Aorta (tissue), 5 donors: ENCODE measurements at places on chromosomes 13 and 19. TPM values are rescaled to one million over a fixed set of nuclear protein-coding genes. Genes with fewer than 3 reads are reported as not detected.

DNA sequence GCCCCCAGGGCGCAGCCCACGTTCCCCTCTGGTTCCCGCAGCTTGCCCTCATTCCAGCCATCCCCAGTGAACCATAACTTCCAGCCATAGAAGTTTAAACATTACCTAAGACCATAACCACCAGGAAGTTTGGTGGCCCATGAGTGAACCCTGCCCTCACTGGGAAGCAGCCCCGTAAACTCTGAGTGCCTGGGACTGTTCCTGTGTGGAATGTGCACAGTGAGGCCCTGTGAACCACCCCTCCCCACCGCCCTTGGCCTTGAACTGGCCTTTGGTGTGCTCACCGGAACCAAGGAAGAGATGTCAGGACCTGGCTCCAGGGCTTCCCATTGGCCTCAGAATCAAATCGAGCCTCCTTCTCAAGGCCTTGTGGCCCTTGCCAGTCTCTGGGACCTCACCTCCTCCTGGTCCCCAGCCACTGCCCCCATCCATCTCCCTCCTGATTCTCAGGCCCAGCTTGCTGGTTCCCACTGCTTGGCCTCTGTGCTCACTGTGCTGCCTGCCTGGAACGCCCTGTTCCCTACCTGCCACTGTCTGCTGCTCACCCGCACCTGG is 46.5 kb downstream of the DNM2 start:
- no peak for DNase-seq
- H3K36me3 ChIP-seq = no peaks in the 10 kb centered on the region
- no peaks in the 10 kb centered on the region for H3K4me1 ChIP-seq
- no peak overlapping the region for H3K4me3 ChIP-seq
- H3K27ac ChIP-seq = no peak overlapping the region
- no peaks in the 10 kb centered on the region for H3K27me3 ChIP-seq

- H3K36me3 ChIP-seq = no peaks in the 10 kb centered on the region
- no peak overlapping the region for H3K27ac ChIP-seq
- no peaks in the 10 kb centered on the region for H3K4me1 ChIP-seq
- H3K27me3 ChIP-seq = no peaks in the 10 kb centered on the region
Measured at GRCh38 chr13:113933901-113934300, 40.0 kb downstream of the C13orf46 start.

- H3K36me3 ChIP-seq = no peaks in the 10 kb centered on the region
- no peaks in the 10 kb centered on the region for H3K4me1 ChIP-seq
- H3K27me3 ChIP-seq = no peaks in the 10 kb centered on the region
- H3K27ac ChIP-seq = no peak overlapping the region
- no peak for DNase-seq
Measured at GRCh38 chr13:26949701-26950502, 189.3 kb upstream of the GPR12 start.

GRCh38 chr19:3054972-3055740 is 7.1 kb downstream of the TLE5 start:
- H3K27me3 ChIP-seq = no peaks in the 10 kb centered on the region
- H3K4me3 ChIP-seq = no peak overlapping the region
- no peak for DNase-seq
- no peaks in the 10 kb centered on the region for H3K4me1 ChIP-seq
- H3K36me3 ChIP-seq = peaks cover 9% of the 10 kb centered on the region

- H3K27ac ChIP-seq = no peak overlapping the region
- no peak overlapping the region for H3K4me3 ChIP-seq
- no peaks in the 10 kb centered on the region for H3K27me3 ChIP-seq
- H3K36me3 ChIP-seq = no peaks in the 10 kb centered on the region
Measured at GRCh38 chr13:107580741-107581412, 634.5 kb downstream of the LIG4 start.

DNA sequence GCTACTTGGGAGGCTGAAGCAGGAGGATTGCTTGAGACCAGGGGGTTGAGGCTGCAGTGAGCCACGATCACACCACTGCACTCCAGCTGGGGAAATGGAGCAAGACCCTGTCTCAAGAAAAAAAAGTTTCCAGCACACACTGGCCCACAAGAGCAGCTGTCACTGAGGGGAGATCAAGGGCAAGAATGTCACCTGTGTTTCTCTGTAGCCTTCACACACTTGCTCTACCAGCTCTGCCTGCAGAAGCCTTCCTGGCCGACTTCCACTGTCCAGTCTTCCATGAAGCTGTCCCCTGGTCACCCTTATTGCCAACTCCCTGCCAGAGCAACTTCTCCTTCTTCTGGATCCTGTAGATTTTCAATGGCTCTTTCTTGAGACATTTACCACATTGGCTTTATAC is 158.0 kb downstream of the KCTD15 start:
- H3K27ac ChIP-seq = no peak overlapping the region
- H3K4me1 ChIP-seq = no peaks in the 10 kb centered on the region
- no peak overlapping the region for H3K4me3 ChIP-seq
- H3K27me3 ChIP-seq = no peaks in the 10 kb centered on the region

DNA sequence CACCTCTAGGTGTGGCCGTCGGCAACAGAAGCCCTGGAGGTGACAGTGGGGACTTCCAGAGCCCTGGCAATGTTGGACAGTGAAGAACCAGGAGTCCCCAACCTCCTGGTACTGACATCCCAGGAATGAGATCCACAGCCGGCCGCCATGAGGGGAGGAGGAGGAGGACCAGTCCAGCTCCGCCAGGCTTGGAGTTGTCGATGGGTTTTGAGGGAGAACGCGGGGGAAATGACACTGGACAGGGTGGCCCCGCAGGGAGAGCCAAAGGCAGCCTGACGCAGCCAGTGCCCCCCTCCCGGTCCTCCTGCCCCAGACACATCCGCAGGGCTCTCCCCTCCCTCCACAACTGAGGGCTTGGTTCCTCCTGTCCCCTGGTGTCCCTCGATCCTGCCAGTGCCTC is 57.9 kb downstream of the SPACA7 start:
- H3K27ac ChIP-seq = no peak overlapping the region
- peak; percentile 68 for DNase-seq
- no peaks in the 10 kb centered on the region for H3K4me1 ChIP-seq
- no peaks in the 10 kb centered on the region for H3K36me3 ChIP-seq
- no peak overlapping the region for H3K4me3 ChIP-seq

DNA sequence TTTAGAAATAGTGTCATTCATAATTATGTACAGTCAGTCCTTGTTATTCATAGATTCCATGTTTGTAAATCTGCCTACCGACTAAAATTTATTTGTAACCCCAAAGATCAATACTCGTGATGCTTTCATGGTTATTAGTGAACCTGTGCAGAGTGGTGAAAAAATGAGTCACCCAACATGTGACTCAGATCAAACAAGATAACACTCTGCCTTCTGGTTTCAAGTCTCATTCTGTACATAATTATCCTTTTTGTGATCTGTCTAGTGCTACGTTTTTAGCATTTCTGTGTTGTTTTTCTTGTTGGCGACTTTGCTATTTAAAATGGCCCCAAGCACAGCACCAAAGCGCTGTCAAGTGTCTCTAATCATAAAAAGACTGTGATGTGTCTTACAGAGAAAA is 274.7 kb downstream of the SUCLA2 start:
- H3K4me3 ChIP-seq = no peak overlapping the region
- H3K27me3 ChIP-seq = no peaks in the 10 kb centered on the region
- H3K4me1 ChIP-seq = no peaks in the 10 kb centered on the region
- no peak for DNase-seq

GRCh38 chr13:21043898-21044297 is 17.5 kb downstream of the LATS2 start:
- no peak overlapping the region for H3K4me3 ChIP-seq
- H3K36me3 ChIP-seq = no peaks in the 10 kb centered on the region
- H3K27ac ChIP-seq = no peak overlapping the region
- H3K27me3 ChIP-seq = no peaks in the 10 kb centered on the region
- no peak for DNase-seq

- H3K36me3 ChIP-seq = no peaks in the 10 kb centered on the region
- DNase-seq = no peak
- H3K27ac ChIP-seq = no peak overlapping the region
- no peaks in the 10 kb centered on the region for H3K4me1 ChIP-seq
- H3K27me3 ChIP-seq = no peaks in the 10 kb centered on the region
Measured at GRCh38 chr19:49400029-49400428, 12.0 kb downstream of the KASH5 start.

DNA sequence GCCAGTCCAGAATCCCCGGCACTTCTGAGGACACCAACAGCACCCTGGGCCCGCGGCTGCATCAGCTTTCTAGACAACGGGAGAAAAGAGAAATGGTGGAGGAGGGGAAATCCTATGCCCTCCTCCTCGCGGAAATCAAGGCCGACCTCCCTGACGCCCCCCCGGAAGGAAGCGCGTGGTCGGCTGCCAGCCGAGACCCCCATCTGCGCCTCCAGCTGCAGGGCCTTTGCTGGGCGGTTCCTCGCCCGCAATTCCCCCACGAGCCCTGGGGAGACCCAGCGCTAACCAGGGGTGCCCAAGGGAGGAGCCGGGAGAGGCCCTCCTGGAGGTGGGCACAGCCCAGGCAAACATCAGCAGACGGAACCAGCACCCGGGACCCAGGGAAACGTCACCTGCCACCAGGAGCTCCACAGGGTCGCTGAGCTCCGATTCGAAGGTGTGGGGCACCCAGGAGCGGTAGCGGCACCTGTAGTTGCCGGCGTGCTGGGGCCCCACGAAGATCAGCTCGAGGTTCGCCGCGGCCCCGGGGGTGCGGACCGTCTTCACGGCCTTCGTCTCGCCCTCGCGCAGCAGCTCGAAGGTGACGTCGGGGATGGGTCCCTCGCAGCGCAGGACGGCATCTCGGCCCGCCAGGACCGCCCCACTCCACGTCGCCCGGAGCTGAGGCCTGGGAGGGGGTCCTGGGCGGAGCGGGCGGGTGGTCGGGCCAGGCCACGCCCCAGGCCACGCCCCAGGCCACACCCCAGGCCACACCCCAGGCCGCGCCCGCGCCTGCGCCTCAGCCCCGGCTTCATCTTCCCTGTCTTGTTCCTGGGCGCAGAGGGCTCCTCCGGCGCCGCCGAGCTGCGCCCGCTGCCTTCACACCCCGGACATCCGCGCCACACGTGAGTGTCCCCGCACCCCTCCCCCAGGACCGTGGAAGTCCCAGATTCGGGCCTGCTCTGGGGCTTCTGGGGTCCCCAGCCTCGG is 6.0 kb downstream of the A1BG start:
- H3K4me3 ChIP-seq = no peak overlapping the region
- peak; percentile 76 for DNase-seq
- H3K27me3 ChIP-seq = no peaks in the 10 kb centered on the region
- H3K4me1 ChIP-seq = no peaks in the 10 kb centered on the region
- H3K36me3 ChIP-seq = no peaks in the 10 kb centered on the region

GRCh38 chr19:49512970-49513745 is 697 bp downstream of the FCGRT start:
- H3K4me1 ChIP-seq = no peaks in the 10 kb centered on the region
- H3K27me3 ChIP-seq = no peaks in the 10 kb centered on the region
- no peaks in the 10 kb centered on the region for H3K36me3 ChIP-seq
- H3K27ac ChIP-seq = peak overlapping the region; percentile 20
- DNase-seq = peak; percentile 82

DNA sequence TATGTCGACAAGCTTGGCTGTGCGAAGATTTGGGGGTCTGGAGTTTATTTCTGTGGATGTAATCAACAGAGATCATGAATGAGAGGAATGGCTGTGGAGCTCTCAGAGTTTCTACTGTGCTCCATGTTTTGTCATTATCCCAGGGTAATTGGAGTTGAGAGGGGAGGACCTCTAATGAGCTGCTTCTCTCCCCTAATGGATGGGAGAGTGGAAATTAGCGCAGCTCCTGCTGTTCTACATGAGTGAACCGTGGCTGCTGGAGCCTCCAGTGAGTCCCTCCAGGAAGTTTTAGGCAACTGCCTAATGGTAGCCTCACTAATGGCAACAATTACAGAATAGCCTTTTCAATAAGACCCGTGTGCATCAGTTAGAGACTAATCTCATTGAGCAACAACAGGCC is 31.3 kb upstream of the FGF9 start:
- no peaks in the 10 kb centered on the region for H3K27me3 ChIP-seq
- H3K4me1 ChIP-seq = no peaks in the 10 kb centered on the region
- H3K4me3 ChIP-seq = no peak overlapping the region
- no peak for DNase-seq

DNA sequence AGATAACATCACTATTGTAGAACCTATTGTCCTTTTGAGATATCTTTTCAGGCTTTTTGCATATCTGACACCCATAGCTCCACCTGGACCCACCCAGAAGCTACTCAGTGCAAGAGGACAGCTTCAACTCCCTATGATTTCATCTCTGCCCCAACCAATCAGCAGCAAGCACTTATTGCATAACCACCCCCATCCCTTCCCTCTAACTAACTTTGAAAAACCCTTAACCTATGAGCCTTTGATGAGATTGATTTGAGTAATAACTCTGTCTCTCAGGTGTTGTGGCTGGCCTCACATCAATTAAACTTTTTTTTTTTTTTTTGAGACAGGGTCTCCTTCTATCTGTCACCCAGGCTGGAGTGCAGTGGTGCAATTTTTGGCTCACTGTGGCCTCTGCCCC is 13.4 kb upstream of the MTRF1 start:
- DNase-seq = no peak
- no peaks in the 10 kb centered on the region for H3K27me3 ChIP-seq
- no peak overlapping the region for H3K4me3 ChIP-seq
- no peaks in the 10 kb centered on the region for H3K4me1 ChIP-seq
- H3K36me3 ChIP-seq = no peaks in the 10 kb centered on the region

DNA sequence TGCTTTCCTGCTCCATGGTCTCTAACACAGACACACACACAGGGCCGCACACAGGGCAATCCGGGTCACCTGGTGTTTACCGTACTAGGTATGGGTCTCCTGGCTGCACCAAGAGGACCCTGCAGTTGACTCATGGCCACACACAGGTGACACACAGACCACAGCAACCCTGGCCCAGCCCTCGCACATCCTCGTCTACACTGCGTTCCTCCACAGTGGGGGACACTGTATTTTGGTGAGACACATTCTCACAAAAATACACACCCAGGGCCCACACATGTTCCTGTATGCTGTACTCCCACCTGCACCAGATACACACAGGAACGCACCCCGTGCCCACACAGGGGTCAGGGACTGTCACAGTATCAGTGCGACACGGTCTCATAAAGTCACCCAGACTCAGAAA is 12.8 kb downstream of the PDE4A start:
- no peak overlapping the region for H3K27ac ChIP-seq
- no peak for DNase-seq
- no peak overlapping the region for H3K4me3 ChIP-seq
- H3K36me3 ChIP-seq = no peaks in the 10 kb centered on the region
- no peaks in the 10 kb centered on the region for H3K4me1 ChIP-seq
- no peaks in the 10 kb centered on the region for H3K27me3 ChIP-seq

GRCh38 chr19:30704771-30705330 is 332.7 kb downstream of the ZNF536 start:
- H3K27ac ChIP-seq = no peak overlapping the region
- H3K27me3 ChIP-seq = no peaks in the 10 kb centered on the region
- no peaks in the 10 kb centered on the region for H3K36me3 ChIP-seq
- no peaks in the 10 kb centered on the region for H3K4me1 ChIP-seq

GRCh38 chr13:65868099-65868498 is 1362.0 kb downstream of the PCDH9 start:
- no peak for DNase-seq
- H3K27me3 ChIP-seq = no peaks in the 10 kb centered on the region
- H3K36me3 ChIP-seq = no peaks in the 10 kb centered on the region
- H3K4me1 ChIP-seq = no peaks in the 10 kb centered on the region

- DNase-seq = no peak
- H3K27ac ChIP-seq = no peak overlapping the region
- no peaks in the 10 kb centered on the region for H3K27me3 ChIP-seq
- no peak overlapping the region for H3K4me3 ChIP-seq
Measured at GRCh38 chr19:18179957-18180356, 6.3 kb downstream of the IFI30 start.

SNRPD2 gene
- 203 TPM for total RNA-seq

SPACA6 gene
- total RNA-seq = 37.3 TPM

ZNF221 gene
- total RNA-seq = 8.8 TPM

TRPC4 gene
- total RNA-seq = 4.3 TPM

CEACAM8 gene
- not detected for total RNA-seq

ENOX1 gene
- 1.4 TPM for total RNA-seq

ZNF729 gene
- total RNA-seq = not detected

SRRM5 gene
- total RNA-seq = 0.52 TPM

ZNF439 gene
- 13.3 TPM for total RNA-seq

ERICH6B gene
- not detected for total RNA-seq
